ENCODE measurements at places on chromosomes 1 and 21.

DNA sequence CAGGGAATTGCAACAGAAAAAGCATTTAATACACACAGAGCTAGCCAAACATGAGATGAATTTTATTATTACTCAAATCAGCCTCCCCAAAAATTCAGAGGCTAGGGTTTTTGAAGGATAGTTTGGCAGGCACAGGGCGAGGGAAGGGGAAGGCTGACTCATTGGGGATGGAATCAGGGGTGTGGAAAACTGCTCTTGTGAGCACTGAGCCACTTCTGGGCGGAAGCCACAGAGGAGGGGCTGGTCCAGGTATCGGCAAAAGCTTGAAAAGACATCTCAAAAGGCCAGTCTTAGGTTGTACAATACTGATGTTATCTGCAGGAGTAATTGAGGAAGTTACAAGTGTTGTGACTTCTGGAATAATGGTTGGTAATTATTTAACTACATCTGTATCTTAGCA is 109.4 kb downstream of the TLR5 start:
- H3K4me1 ChIP-seq = no peaks in the 10 kb centered on the region
- H3K36me3 ChIP-seq = no peaks in the 10 kb centered on the region
- H3K27me3 ChIP-seq = no peaks in the 10 kb centered on the region

DNA sequence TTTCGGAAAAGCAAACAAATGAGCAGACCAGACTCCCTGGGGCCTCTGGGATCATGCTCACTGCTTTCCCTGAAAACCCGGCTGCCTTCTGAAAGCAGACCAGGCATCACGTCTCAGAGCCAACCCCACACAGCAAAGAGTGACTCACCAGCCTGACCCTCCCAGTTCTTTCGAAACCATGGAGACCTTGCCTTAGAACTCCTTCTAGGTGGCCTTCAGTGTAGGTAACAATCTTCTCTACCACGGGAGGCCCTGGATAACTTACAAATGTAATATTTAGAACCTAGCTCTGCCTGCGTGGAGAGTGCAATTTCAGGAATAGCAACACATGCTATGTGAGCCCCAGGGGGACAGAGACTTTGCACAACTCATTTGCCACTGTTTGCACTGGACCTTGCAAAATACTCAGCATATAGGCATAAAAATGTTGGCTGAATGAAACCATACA is 105.2 kb downstream of the SUSD4 start:
- no peak for DNase-seq
- no peak overlapping the region for H3K4me3 ChIP-seq
- no peak overlapping the region for H3K27ac ChIP-seq

- no peaks in the 10 kb centered on the region for H3K36me3 ChIP-seq
- DNase-seq = peak; percentile 60
- no peaks in the 10 kb centered on the region for H3K27me3 ChIP-seq
- no peak overlapping the region for H3K27ac ChIP-seq
Observed at GRCh38 chr1:15406614-15407559, 2.8 kb upstream of the EFHD2 start.

- no peak overlapping the region for H3K4me3 ChIP-seq
- no peak for DNase-seq
Observed at GRCh38 chr1:241533326-241534115, 1.3 kb downstream of the KMO start.

DNA sequence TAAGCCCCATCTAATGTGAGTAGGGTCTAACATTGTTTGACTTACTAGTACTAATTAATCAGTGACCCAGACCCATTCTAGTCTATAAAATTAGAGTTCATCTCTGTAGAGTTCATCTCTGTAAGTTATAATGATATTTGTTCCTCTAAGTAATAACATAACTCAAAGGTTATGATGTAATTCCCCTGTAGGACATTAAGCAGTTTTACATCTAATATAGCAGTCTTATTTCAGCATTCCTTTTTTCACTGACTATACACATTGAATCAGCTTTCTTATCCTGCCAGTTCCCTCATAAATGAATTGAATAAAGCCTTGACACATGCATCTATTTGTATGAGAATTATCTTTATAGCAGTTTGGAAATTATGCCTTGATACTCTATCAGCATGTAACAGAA is 90.9 kb downstream of the SH3GLB1 start:
- no peaks in the 10 kb centered on the region for H3K27me3 ChIP-seq
- no peak for DNase-seq
- no peaks in the 10 kb centered on the region for H3K36me3 ChIP-seq
- peaks cover 8% of the 10 kb centered on the region for H3K4me1 ChIP-seq
- H3K4me3 ChIP-seq = no peak overlapping the region

DNA sequence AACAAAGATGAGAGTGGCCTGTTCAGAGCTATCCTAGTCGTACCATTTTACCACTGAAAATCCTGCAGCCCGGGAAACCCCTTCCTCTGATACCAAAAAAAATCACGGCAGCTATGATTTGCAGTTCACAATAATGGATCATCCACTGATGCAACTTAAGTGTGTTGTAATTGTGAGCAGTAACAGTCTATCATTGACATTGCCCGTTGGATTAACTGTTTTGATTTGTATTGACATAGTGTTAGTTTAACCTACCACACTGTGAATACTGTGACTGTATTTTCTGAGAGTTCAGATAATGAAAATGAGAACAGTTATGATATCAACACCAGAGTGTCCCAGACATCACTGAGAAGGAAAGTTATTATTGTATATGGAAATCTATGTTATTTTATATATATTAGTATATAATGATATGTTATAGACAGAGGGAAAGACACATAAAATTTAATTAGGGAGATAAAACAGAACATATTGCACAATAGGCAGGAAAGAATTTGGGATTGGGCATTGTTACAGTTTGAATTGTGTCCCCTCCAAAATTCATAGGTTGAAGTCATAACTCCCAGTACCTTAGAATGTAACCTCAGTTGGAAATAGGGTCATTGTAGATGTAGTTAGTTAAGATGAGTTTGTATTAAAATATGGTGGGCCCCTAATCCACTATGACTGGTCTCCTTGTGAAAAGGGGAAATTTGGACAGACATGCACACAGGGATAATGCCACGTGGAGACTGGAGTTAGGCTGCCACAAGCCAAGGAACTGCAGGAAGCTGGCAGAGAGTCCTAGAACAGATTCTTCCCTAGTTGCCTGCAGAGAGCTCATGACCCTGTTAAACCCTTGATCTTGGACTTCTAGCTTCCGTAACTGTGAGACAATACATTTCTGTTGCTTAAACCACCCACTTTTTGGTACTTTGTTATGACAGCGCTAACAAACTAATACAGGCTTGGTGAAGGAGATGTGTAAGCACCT is 54.4 kb downstream of the TLCD4 start:
- no peak for DNase-seq
- H3K36me3 ChIP-seq = no peaks in the 10 kb centered on the region
- no peak overlapping the region for H3K4me3 ChIP-seq
- no peaks in the 10 kb centered on the region for H3K4me1 ChIP-seq

DNA sequence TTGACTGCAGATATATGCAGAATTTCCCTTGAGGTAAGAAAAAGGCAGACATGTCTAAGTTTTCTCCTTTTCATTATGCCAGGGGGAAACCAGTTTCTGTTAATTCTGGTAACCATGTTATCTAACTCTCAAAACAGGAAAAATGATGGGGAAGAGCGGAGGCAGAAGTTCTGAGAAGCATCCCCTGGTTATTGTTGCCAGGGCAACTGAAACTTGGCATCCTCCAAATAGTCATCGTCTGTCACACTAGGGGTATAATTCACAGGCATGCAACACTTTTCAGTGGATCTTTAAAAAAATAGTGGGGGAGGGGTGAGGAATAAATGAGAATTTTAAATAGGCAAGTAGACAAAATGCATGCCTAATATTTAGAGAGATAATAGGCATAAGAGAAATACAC is 715.3 kb upstream of the CXADR start:
- no peak overlapping the region for H3K27ac ChIP-seq
- H3K36me3 ChIP-seq = no peaks in the 10 kb centered on the region
- DNase-seq = peak; percentile 29

GRCh38 chr1:213268221-213268620 is 217.2 kb downstream of the RPS6KC1 start:
- no peak overlapping the region for H3K27ac ChIP-seq
- peaks cover 6% of the 10 kb centered on the region for H3K36me3 ChIP-seq
- no peaks in the 10 kb centered on the region for H3K27me3 ChIP-seq
- DNase-seq = no peak
- H3K4me3 ChIP-seq = no peak overlapping the region

DNA sequence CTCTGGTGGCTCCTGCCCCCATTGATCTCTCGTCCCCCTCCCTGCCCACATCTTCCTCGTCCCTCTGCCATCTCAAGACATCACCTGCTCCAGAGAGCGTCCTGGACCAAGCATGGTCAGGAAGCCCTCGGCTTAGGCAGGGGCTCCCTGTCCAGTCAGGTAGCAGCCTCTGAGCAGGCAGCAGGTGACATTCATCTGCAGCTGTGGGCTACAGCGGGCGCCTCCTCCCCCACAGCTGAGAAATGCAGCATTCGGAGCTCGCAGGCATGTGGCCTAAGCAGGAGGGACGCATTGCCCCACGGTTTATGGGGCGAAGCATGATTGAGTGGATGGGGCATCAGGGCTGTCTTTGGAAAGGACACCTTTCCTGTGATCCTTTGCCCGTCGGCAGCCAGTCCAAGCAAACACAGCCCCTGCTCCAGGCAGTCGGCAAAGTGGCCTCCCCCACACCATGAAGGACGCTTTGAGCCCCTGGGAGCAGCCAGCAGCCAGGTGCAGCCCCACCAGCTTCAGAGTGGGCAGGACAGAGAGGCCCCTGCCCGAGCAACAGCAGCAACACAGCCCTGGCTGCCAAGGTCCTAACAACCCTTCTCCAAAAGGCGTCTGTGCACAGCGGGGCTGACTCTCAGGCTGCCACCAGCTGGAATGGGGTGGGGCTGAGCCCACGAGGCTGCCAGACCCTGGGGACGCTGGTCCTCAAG is 234.1 kb upstream of the VAMP3 start:
- H3K36me3 ChIP-seq = no peaks in the 10 kb centered on the region
- DNase-seq = no peak
- H3K27me3 ChIP-seq = peaks cover 6% of the 10 kb centered on the region
- H3K4me1 ChIP-seq = no peaks in the 10 kb centered on the region
- H3K4me3 ChIP-seq = no peak overlapping the region
- H3K27ac ChIP-seq = no peak overlapping the region

GRCh38 chr1:198937231-198938031 is 298.6 kb downstream of the PTPRC start:
- H3K27me3 ChIP-seq = no peaks in the 10 kb centered on the region
- DNase-seq = peak; percentile 71
- H3K36me3 ChIP-seq = no peaks in the 10 kb centered on the region
- peak overlapping the region; percentile 78 for H3K27ac ChIP-seq
- H3K4me1 ChIP-seq = no peaks in the 10 kb centered on the region

GRCh38 chr1:119554183-119554582 is 47.2 kb downstream of the HSD3B1 start:
- peak overlapping the region; percentile 52 for H3K27ac ChIP-seq
- H3K4me3 ChIP-seq = no peak overlapping the region
- DNase-seq = peak; percentile 89
- peaks cover 18% of the 10 kb centered on the region for H3K4me1 ChIP-seq
- no peaks in the 10 kb centered on the region for H3K27me3 ChIP-seq

GRCh38 chr21:32278103-32278502 is 746 bp downstream of the MIS18A start:
- peak; percentile 14 for DNase-seq
- H3K4me1 ChIP-seq = peaks cover 5% of the 10 kb centered on the region
- H3K4me3 ChIP-seq = peak overlapping the region; percentile 94
- H3K36me3 ChIP-seq = no peaks in the 10 kb centered on the region
- H3K27ac ChIP-seq = no peak overlapping the region
- no peaks in the 10 kb centered on the region for H3K27me3 ChIP-seq

- H3K27me3 ChIP-seq = no peaks in the 10 kb centered on the region
- DNase-seq = no peak
- peaks cover 42% of the 10 kb centered on the region for H3K36me3 ChIP-seq
- no peak overlapping the region for H3K4me3 ChIP-seq
- no peak overlapping the region for H3K27ac ChIP-seq
Observed at GRCh38 chr1:3836421-3836820, 20.6 kb downstream of the CEP104 start.
